CD4-positive, alpha-beta T cell treated with Interleukin-15 for 4 hours (primary cell): ENCODE measurements at places on chromosomes 7 and 10.

DNA sequence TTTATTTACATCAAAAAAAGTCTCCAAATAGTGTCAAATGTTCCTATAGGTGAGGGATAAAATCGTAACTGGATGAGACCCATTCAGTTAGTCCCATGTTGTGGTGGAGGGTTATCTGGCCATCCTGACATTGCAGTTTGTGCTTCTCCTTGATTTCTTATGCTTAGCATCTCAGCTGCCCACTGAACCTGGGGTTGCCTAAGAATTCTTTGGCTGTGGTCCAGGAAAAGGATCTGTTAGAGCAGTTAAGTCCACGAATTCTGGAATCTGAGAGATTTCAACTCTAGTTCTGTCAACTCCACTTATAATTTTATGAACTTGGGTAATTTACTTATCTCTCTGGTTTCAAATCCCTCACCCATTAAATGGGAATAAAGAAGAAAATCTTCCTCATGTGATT is 1673.4 kb downstream of the REEP3 start:
- DNase-seq, result no peak

DNA sequence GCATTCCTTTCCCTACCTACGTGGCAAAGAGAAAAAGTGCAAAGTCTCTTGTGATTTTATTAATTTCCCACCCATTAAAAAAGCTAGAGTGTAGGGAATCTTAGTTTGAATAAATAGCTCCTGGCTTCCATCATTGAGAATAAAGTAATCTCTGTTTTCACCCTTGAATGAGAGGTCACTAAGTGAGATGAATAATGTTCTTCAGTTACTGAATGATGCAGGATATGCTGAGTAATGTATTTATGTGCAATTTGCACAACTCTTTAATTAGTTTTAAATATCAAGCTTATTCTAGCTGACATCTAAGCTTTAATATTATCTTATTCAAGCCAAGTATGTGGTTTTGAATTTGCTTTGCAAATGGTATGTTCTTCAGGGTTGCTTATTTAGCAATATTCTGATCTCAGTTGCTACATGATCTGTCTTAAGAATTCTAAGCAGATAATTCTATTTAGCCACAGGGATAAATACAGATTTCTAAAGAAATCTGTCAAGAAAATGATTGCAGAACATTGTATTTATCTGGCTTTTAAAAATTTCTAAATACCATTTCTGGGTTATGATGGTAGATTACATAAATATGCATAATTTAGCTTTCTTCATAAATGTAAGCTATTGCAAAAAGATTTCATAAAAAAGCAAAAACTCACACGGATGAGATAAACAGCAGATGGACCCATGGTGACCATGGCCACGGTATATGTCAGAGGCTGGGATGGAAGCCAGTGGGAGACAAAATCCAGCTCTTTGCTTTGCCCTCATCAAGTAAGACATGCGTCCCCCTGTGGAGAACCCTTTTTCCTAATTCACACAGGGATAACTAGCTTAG is 141.0 kb downstream of the MACC1 start:
- DNase-seq, result no peak

DNA sequence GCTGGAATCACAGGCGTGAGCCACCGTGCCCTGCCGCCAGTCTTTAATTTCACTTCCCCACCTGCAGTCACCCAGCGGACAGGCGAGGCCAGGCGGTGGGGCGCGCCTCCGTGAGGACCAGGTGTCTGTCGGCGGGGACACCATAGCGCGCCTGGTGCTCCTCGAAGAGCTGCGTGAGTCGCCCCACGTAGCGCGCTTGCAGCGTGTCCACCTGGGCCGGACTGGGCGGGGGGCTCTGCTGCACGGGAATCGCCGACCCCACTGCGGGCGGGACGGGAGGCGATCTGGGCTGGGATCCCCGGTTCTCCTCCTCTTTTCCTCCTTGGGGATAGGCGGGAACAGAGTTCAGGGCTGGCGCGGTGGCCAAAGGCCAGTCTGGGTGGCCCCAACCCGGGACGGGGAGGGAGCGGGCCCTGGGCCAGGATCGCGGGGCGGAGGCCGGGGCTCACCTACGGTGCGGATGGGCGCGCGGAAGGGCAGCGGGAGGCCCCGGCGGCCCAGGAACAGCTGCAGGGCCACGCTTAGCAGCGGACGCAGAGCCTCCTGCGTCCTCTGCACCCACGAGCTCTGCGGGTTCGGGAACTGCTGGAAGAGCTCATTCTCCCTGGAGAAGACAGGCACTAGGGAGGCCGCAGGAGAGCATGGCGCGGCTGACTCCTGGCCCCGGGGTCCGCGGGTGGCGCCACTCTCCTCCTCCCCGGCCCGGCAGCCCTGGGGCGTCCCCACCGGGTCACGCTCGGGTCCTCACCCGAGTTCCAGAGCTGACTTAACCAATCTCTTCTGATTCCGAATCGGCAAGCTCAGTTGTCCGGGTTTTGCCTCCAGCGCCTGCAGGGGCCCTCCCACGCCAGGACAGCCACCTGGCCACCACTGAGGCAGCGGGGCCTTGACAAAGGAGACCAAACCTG is 1.1 kb upstream of the MOGAT3 start:
- no peak for DNase-seq

DNA sequence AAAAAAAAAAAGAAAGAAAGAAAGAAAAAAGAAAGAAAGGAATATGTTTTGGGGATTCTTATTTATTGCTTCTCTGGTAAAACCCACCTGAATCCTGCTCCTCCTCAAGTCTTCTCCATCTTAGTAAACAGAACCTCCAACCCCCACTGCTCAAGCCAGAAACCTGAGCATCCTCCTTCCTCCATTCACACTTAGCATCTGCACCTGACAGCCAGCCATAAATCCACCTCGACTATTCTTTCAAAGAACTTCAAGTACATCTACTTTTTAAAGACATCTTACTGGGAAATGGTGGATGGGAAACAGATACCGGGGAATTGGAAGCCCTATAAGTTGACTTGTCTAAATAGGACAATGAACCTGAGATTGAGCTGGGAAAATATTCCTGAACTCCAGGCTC is 519.9 kb upstream of the DPP6 start:
- no peak for DNase-seq

GRCh38 chr7:112069879-112070321 is 136.3 kb downstream of the DOCK4 start:
- no peak for DNase-seq

- DNase-seq, result peak; percentile 3
Measured at GRCh38 chr10:52779541-52780390, 7.2 kb upstream of the MBL2 start.

- DNase-seq, result no peak
Measured at GRCh38 chr7:14196555-14196954, 207.1 kb upstream of the ETV1 start.

GRCh38 chr10:97053276-97053675 is 132.5 kb downstream of the SLIT1 start:
- DNase-seq, result no peak

DNA sequence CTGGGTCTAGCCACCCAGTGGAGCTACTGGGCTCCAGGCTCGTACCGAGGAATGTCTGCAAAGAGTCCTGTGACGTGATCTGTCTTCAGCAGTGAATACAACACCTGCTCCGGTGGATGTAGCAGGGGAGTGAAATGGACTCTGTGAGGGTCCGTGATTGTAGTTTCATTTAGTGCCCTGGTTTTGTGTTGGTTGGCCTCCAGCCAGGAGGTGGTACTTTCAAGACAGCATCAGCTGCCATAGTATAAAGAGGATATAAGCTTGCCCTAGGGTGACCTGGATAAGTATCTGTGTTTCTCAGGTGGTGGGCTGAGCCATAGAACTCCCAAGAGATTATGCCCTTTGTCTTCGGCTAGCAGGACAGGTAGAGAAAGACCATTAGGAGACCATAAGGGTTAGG is 24.6 kb upstream of the WNT2 start:
- DNase-seq, result no peak

GRCh38 chr7:156606691-156607331 is 33.8 kb upstream of the RNF32 start:
- no peak for DNase-seq

DNA sequence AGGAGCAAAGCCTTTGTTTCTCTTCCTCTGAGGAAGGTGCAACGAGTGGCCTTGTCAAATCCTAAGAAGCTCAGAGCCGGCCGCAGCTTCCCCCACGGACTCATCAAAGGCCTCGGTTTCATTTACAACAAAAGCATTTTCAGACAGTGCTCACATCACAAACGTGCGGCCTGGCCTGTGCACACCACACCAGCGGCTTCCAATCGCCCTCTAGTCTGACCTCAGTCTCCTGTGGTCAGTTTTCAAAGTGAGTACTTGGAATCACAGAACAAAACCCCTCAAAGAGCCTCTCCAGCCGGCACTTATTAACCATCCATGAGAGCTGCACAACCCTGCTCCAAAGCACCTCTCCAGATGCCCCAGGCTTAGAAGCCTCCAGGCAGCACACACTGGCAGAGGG is 3.3 kb downstream of the RADIL start:
- no peak for DNase-seq

DNA sequence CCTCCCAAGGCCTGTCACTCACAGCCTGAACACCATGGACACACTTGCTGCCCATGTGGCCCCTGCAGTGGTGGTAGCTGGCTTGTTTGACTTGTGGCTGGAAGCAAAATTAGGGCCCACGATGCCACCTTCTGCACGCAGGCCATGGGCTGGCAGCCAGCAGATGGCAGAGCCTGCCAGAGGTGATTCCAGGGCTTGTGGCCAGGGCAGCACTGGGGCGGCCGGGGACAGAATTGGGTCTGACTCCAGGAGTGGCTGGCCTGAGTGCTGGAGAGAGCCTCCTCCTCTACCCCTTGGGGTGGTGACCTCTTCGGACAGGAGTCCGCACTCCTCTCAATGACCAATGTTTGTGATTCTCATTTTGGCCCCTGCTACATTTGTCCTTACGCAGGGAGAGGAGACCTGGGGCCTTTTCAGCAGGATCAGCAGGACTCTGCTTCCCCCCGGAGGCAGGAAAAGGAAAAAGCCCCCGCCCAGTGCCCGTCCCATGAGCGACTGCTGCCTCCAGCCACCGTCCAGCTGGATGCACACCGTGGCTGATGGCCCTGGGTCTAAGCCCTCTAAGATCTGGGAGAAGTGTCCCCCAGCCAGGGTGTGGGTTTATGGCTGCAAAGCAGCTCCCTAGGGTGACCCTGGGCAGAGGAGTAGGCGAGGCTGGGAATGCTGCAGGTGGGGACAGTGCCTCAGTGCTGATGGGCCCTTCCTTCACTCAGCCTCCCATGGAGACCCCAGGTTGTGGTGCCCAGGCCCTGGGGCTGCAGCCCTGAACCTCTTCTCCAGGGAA is 26.5 kb downstream of the DNAJB12 start:
- DNase-seq, result peak; percentile 22

- no peak for DNase-seq
Measured at GRCh38 chr10:85225311-85225710, 896.9 kb downstream of the CCSER2 start.

- no peak for DNase-seq
Measured at GRCh38 chr10:97321032-97321803, 2.1 kb downstream of the FRAT1 start.

- no peak for DNase-seq
Measured at GRCh38 chr7:108093341-108093740, 36.8 kb downstream of the LAMB4 start.

DNA sequence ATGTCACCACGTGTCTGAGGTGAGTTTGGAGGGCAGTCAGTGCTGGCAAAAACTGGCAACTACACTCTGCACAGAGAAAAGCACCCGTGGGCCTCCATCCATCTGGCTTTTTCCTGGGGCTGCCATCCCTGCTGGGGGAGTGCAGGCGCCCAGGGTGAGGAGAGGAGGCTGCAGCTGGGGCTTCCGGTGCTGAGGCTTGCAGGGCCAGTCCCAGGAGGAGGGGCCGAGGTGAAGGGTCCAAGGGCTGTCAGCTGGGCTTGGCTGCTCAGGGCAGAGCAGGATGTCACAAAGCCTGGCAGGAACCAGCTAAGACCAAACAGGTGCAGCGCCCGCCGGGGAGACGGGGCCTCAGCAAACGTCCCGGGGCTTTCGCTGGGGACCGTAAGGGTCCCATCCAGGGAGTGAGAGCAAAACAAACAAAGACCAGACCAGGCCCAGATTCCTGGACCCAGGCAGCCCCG is 77.2 kb downstream of the CFAP46 start:
- no peak for DNase-seq

GRCh38 chr10:35336921-35337823 is 863 bp downstream of the CCNY start:
- no peak for DNase-seq

DNA sequence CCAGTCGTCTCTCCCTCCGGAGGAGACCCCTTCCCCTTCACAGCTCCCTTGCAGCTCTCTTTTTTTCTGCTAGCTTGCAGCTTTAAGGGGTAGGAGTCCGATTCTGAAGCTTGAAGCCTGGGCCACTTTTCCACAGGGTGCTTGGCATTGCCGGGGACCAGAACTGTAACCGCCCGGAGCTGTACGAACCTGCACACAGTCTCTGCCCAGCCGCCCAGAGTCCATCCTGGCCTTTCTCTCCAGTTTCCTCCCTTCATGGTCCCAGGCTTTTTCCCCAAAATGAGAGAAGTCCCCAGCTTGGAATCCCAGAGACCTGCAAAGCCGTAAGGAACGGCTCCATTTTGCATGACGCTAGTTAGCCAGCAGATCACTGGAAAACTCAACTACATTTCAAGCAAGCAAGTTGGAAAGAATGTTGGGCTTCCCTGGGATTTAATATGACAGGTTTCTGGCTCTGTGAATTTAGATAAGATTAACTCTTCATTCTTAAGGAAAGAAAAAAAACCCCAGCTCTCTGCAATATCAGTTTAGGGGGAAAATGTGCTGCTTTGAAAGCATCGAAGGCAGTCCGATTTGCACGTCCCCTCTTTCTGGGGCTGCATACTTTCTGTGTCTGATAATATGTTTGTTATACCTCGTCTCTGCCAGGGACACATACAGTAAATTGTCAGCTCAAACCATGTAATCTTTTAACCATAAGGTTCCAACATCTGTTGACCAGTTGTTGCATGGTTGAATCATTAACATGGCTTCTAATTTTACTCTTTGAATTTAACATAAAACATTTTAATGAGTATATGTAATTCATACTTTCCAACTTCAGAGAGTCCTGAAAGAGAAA is 190.0 kb upstream of the LYZL2 start:
- no peak for DNase-seq

- no peak for DNase-seq
Measured at GRCh38 chr10:64574371-64574770, 1053.2 kb downstream of the REEP3 start.

- DNase-seq, result no peak
Measured at GRCh38 chr10:98154076-98154475, 19.6 kb downstream of the R3HCC1L start.
